ENCODE measurements at places on chromosomes 2 and 18. TPM values are rescaled to one million over a fixed set of nuclear protein-coding genes. Genes with fewer than 3 reads are reported as not detected.

GRCh38 chr2:221337957-221338685, 234.0 kb downstream of the EPHA4 start:
- H3K36me3 ChIP-seq: no peaks in the 10 kb centered on the region
- H3K27me3 ChIP-seq: no peaks in the 10 kb centered on the region
- DNase-seq: no peak
- no peak overlapping the region for H3K27ac ChIP-seq

- DNase-seq: no peak
- no peaks in the 10 kb centered on the region for H3K36me3 ChIP-seq
- H3K27me3 ChIP-seq: no peaks in the 10 kb centered on the region
- H3K27ac ChIP-seq: no peak overlapping the region
- no peak overlapping the region for H3K4me3 ChIP-seq
- H3K4me1 ChIP-seq: no peaks in the 10 kb centered on the region
Measured at GRCh38 chr2:19785867-19786266, 115.9 kb downstream of the TTC32 start.

DNA sequence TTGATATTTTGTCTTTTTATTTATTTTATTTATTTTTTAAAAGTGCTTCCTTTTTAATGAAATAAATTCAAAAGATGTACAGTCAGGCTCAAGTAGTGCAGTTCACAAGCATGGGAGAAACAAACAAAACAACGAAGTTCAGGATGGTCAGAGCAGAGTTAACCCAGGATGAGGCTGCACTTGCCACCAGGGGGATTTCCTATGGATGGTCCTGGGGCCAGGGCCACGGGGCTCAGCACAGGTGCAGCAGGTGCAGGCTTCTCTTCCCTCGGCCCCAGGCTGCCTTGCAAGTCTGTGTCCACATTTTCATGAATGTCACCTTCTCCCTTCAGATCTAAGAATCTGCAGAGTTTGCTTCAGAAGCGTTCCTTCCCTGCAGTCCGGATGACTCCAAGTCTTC, 76.5 kb downstream of the CDCA7 start:
- H3K27ac ChIP-seq: no peak overlapping the region
- H3K27me3 ChIP-seq: no peaks in the 10 kb centered on the region
- DNase-seq: no peak
- H3K36me3 ChIP-seq: no peaks in the 10 kb centered on the region
- peaks cover 4% of the 10 kb centered on the region for H3K4me1 ChIP-seq

GRCh38 chr2:177161741-177162460, 50.7 kb upstream of the HNRNPA3 start:
- DNase-seq: peak; percentile 24
- peaks cover 11% of the 10 kb centered on the region for H3K27me3 ChIP-seq
- no peak overlapping the region for H3K27ac ChIP-seq
- H3K4me3 ChIP-seq: no peak overlapping the region
- no peaks in the 10 kb centered on the region for H3K36me3 ChIP-seq

- H3K27me3 ChIP-seq: no peaks in the 10 kb centered on the region
- no peaks in the 10 kb centered on the region for H3K4me1 ChIP-seq
- no peak overlapping the region for H3K27ac ChIP-seq
- no peaks in the 10 kb centered on the region for H3K36me3 ChIP-seq
- DNase-seq: no peak
- no peak overlapping the region for H3K4me3 ChIP-seq
Measured at GRCh38 chr18:79056827-79057367, 12.3 kb upstream of the ATP9B start.

GRCh38 chr2:29123617-29124349, 8.6 kb downstream of the CLIP4 start:
- no peaks in the 10 kb centered on the region for H3K4me1 ChIP-seq
- H3K36me3 ChIP-seq: no peaks in the 10 kb centered on the region
- H3K27ac ChIP-seq: no peak overlapping the region
- DNase-seq: no peak
- H3K27me3 ChIP-seq: peaks cover 20% of the 10 kb centered on the region
- no peak overlapping the region for H3K4me3 ChIP-seq

DNA sequence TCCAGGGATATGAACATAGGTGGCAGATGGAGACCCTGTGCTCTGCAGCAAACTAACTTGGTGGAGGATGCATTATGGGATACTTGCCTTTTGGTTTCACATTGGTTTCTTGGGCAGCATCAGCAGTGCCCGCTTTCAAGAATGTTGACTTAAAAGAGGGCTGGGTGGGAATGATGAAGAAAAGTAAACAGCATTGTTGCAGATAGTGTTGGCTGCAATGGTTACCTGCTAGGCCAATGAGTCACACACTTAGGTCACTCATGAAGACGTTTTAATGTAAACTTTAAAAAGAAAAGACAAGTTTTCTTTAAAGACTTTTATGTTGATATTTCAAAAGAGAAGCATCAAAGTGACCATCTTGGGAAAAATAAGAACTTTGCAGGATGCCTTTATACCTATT, 26.1 kb upstream of the FAM237A start:
- no peak overlapping the region for H3K27ac ChIP-seq
- peaks cover 27% of the 10 kb centered on the region for H3K4me1 ChIP-seq
- no peak for DNase-seq
- no peak overlapping the region for H3K4me3 ChIP-seq
- H3K27me3 ChIP-seq: no peaks in the 10 kb centered on the region

- H3K4me3 ChIP-seq: no peak overlapping the region
- no peak for DNase-seq
- no peak overlapping the region for H3K27ac ChIP-seq
- no peaks in the 10 kb centered on the region for H3K36me3 ChIP-seq
- peaks cover 7% of the 10 kb centered on the region for H3K4me1 ChIP-seq
- H3K27me3 ChIP-seq: no peaks in the 10 kb centered on the region
Measured at GRCh38 chr2:43027097-43027873, 199.1 kb downstream of the ZFP36L2 start.

DNA sequence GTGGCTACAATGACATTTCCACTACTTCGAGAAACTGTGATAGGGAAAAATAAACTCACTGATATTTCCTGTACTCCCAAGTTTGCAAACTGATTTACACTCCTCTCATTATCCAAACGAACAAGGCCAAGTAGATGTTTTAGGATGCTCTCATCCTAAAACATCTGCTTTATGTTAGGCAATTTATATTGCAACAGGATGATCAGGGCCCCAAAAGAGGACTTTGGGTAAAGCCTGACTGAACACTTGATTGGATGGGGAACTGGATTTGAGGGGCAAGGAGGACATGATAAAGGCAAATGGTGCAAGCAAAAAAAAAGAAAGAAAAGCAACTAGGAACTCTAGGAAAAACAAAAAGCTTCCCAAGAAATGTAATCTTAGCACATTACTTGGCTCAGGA, 2.1 kb upstream of the HES6 start:
- H3K4me1 ChIP-seq: peaks cover 6% of the 10 kb centered on the region
- no peak overlapping the region for H3K4me3 ChIP-seq
- no peaks in the 10 kb centered on the region for H3K36me3 ChIP-seq
- no peak for DNase-seq
- H3K27ac ChIP-seq: no peak overlapping the region

DNA sequence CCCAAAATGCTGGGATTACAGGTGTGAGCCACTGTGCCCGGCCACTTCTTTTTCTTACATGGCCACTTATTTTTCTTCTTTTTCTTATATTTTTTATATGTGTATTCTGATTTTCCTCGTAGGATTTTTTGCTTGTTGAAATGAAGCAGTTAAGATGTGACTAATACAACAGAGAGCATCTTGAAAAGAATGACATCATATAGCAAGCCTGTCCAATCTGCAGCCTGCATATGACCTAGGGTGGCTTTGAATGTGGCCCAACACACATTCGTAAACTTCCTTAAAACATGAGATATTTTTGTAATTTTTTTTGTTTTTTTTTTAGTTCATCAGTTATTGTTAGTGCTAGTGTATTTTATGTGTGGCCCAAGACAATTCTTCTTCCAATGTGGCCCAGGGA, 704.0 kb downstream of the NRXN1 start:
- no peaks in the 10 kb centered on the region for H3K36me3 ChIP-seq
- no peaks in the 10 kb centered on the region for H3K27me3 ChIP-seq
- no peaks in the 10 kb centered on the region for H3K4me1 ChIP-seq
- no peak overlapping the region for H3K27ac ChIP-seq
- no peak overlapping the region for H3K4me3 ChIP-seq

GRCh38 chr18:32056613-32057358, 34.9 kb upstream of the RNF138 start:
- no peak for DNase-seq
- no peak overlapping the region for H3K27ac ChIP-seq
- H3K36me3 ChIP-seq: no peaks in the 10 kb centered on the region
- no peaks in the 10 kb centered on the region for H3K27me3 ChIP-seq
- H3K4me3 ChIP-seq: no peak overlapping the region

DNA sequence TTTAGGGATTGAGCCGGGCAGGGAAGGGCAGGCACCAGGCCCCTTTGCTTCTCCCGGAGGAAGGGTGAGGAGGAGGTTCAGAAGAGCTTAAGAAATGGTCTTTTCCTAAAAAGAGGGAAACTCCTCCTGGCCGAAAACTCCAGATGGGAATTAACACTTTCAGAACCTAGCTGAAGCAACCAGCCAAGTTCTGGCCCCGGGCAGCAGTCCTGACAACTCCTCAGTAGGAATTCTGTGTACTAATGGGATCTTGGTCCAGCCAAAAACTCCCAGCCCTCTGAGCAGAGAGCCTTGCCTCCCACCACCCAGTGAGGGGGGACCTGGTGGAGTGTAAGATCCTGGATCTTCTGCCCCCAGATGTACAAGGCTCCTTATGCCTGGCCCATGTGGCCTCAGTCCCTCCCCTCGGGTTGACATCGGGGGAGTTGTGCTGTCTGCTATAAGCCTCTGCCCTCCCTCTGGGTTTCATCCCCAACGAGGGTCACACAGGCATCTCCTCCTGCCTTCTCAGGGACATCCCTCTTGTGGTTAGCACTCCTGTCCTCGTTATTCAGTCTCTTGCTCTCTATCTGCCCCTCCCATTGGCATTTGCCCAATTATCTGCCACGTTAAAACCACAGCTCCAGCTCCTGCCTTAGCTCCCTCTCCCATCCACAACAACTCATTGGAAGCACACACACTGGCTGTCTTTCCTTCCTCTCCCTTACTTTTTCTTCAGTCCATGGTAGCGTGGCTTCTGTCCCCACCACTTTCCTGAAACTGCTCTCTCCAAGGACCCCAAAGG, 184.6 kb downstream of the CYP26B1 start:
- DNase-seq: no peak
- H3K4me1 ChIP-seq: peaks cover 4% of the 10 kb centered on the region
- no peak overlapping the region for H3K27ac ChIP-seq
- H3K36me3 ChIP-seq: no peaks in the 10 kb centered on the region
- H3K27me3 ChIP-seq: no peaks in the 10 kb centered on the region

DNA sequence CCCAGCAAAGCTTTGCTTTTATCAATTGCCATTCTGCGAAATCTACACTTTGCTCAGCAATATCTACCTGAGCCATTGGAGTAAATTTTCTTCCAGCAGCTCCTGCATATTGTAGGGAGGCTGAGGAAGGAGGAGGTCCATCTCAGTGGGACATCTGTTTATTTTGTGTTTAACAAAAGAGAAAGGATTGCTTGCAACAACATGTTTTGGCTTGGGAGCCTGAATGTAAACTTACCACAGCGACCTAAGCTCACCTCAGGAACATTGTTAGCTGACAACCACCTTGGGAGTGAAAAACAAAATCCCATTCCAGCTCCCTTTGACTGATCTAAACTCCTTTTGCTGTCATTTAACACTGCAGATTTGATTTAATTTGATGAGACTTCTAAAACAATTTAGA, 356.1 kb downstream of the SS18 start:
- peaks cover 56% of the 10 kb centered on the region for H3K4me1 ChIP-seq

DNA sequence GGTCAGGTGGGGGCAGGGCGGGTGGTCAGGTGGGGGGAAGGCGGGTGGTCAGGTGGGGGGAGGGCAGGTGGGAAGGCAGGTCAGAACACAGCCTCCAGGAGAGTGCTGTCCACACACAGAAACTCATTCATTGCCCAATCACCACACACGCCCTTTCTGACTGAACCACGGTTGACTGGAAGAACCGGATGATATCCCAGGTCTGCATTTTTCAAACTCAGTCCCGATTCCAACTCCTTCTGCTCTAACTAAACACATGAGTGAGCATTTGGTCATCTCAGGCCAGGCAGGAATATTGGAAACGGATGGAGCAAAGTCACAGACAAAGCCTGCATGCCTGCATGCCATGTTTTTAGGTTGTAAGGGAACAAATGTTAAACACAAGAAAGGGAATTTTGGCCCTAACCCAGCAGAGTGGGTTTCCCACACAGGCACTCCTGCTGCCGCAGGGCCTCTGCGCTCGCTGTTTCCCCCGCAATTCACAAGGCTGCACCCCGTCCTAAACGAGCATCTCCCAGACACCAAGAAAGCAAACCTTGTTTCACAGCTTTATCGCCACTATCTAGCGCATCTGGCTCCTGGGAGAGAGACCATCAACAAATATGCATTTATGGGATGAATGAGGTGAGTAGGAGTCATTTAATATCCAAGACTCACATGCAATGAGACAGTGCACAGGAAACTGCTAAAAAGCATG, 100.1 kb downstream of the ZNF516 start:
- no peak for DNase-seq
- H3K4me3 ChIP-seq: no peak overlapping the region
- no peaks in the 10 kb centered on the region for H3K36me3 ChIP-seq
- H3K27me3 ChIP-seq: no peaks in the 10 kb centered on the region
- H3K27ac ChIP-seq: no peak overlapping the region
- H3K4me1 ChIP-seq: peaks cover 8% of the 10 kb centered on the region

GRCh38 chr2:219554350-219554749, 10.5 kb downstream of the TMEM198 start:
- no peak overlapping the region for H3K27ac ChIP-seq
- no peak overlapping the region for H3K4me3 ChIP-seq
- H3K36me3 ChIP-seq: no peaks in the 10 kb centered on the region
- H3K4me1 ChIP-seq: peaks cover 5% of the 10 kb centered on the region
- no peak for DNase-seq

- peaks cover 5% of the 10 kb centered on the region for H3K4me1 ChIP-seq
- no peak overlapping the region for H3K4me3 ChIP-seq
- no peak overlapping the region for H3K27ac ChIP-seq
- no peaks in the 10 kb centered on the region for H3K36me3 ChIP-seq
- no peak for DNase-seq
Measured at GRCh38 chr2:69188182-69188900, 175.4 kb downstream of the ANTXR1 start.

- peaks cover 5% of the 10 kb centered on the region for H3K4me1 ChIP-seq
- H3K27me3 ChIP-seq: no peaks in the 10 kb centered on the region
- no peak overlapping the region for H3K27ac ChIP-seq
- no peak for DNase-seq
- no peaks in the 10 kb centered on the region for H3K36me3 ChIP-seq
Measured at GRCh38 chr2:19673213-19673791, 228.5 kb downstream of the TTC32 start.

Gene DSC2
- 11.9 TPM for total RNA-seq

Gene DNAH6
- total RNA-seq: 2.6 TPM

Gene FAM228A
- total RNA-seq: not detected

Gene UPP2
- not detected for total RNA-seq

Gene IL36B
- total RNA-seq: not detected

Gene SKOR2
- total RNA-seq: not detected

Gene MYO7B
- 0.03 TPM for total RNA-seq

Gene SCN9A
- 1.1 TPM for total RNA-seq

Gene PLA2R1
- total RNA-seq: 0.45 TPM
